ENCODE measurements at places on chromosomes 1 and 21.

DNA sequence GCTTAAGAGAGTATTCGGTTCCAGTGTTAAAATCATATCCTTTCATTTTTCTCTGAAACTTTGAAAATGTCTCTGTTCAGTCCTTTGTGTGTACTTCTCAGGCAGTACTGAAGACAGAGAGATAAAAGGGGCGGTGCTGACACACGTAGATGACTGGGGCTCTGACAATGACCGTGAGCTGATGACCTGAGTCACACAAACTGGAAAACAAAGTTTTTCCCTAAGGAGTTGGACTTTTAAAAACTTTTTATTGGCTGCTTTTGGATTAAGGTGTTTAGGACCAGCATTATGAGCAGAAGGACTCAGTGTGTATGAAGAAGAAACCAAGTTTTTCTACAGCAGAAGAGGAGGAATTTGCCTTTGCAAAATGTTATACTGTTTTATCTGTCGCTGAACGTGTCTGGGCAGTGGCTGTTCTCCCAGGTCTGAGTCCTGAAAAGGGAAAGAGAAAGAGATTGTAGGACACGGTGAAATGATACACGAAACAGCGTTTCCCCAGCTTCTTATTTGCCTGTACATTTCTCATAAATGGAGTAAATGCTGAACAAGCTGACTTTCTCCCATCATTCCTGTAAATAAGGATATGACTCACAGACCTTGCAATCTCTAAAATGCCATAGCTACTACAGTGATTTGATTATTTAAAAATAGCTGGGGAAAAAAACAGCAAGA is 51.5 kb downstream of the MAP3K7CL start:
- no peak for DNase-seq

- DNase-seq: no peak
Measured at GRCh38 chr1:17187051-17187450, 17.9 kb upstream of the PADI1 start.

- no peak for DNase-seq
Measured at GRCh38 chr1:168742386-168742785, 13.4 kb upstream of the DPT start.

DNA sequence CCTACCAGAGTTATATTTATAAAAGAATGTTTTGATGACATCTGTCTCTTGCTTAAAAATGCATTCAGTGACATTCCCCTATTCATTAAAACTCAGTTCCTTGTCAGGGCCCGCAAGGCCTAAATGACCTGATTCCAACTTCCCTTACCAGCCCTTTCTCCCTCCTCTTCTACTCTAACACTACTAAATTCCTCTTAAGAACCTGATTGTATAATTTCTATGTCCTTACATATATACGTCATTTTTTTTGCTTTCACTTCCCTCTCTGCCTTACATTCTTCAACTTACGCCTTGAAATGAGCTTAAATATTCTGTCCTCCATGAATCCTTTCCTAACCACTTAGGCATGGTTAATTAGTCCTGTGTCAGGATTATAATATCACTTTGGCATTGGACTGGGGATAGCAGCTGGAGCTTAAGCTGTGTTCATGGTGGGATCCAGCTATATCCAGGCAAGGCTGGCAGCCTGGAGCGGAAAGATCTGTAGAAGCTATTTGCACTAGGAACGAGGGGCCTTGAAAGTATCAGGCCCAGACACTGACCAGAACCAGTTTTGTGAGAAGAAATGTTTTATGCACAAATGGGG is 360.2 kb upstream of the PTBP2 start:
- no peak for DNase-seq

DNA sequence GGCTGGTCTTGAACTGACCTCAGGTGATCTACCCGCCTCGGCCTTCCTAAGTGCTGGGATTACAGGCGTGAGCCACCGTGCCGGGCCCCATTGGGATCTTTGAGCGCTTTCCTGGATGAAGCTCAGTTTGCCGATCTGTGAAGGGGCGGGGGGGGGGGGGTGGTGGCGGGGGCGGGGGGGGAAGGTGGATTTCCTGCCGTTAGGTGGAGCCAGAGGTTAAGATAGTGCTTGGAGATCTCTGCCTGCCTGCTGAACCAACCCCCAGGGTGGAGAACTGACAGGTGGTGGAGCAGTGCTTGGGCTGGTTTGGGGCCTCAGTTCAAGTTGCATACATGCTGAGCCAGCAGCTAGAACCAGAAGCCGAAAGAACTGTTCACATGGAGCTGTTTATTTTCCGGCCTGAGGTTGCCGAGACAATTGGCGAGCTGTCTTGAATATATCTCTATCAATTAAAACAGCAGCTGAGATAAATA is 1.7 kb downstream of the TMCC2 start:
- no peak for DNase-seq

GRCh38 chr1:226978432-226979114 is 38.5 kb downstream of the COQ8A start:
- no peak for DNase-seq

GRCh38 chr1:31768939-31769704 is 5.0 kb upstream of the ADGRB2 start:
- DNase-seq: no peak

DNA sequence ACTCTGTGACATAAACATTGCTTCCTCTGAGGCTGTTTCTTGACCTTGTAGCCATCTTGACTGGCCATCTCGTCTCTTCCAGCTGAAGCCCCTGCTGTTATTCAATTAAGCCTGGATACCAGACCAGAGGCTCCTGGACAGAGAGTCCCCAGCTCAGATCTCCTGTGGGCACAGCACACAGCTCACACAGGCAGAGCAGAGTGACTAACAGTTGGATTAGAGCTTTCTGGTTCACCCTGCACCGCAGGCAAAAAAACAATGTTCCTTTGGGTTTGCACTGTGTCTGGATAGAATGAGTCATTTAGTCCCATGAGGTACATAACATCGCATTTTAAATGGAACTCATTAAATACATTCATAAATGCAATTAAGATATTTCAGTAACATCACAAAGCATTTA is 33.4 kb upstream of the USH2A start:
- no peak for DNase-seq

GRCh38 chr1:40462956-40463590 is 12.8 kb downstream of the ZFP69B start:
- DNase-seq: no peak

- no peak for DNase-seq
Measured at GRCh38 chr21:31623664-31624063, 35.8 kb upstream of the SOD1 start.

DNA sequence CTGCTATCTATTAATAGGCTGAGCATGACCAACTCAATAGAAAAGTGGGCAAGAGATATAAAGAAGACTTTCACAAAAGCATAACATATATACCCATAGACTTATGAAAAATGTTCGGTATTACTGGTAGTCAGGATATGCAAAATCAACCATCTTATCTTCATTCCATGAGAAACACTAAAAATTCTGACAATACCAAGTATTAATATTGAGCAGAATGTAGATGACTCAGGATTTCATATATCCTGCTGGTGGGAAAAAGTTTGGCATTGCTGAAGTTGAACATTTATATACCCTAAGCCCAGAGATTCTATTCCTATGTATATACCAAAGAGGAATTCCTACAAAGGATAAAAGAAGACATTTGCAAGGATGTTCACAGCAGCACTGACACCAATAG is 138.3 kb downstream of the CLEC20A start:
- DNase-seq: no peak

DNA sequence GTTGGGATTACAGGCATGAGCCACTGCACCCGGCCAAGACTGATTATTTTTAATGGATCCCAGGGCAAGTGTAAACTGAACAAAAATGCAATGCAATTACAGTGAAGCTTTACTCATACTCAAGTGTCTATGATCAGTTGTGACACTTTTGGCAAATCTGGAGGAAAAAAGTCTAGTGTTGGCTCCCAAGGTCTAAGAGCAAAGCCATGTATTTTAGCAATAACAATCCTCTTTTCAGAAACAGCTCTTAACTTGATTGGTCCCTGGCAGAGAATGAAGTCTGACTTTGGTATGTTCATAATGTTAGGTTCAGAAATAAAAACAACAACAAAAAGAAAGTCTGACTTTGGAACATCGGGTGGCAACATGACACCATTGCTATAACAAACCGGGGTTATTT is 40.2 kb upstream of the C1orf53 start:
- no peak for DNase-seq

- no peak for DNase-seq
Measured at GRCh38 chr1:86478416-86479156, 9.9 kb downstream of the CLCA1 start.

DNA sequence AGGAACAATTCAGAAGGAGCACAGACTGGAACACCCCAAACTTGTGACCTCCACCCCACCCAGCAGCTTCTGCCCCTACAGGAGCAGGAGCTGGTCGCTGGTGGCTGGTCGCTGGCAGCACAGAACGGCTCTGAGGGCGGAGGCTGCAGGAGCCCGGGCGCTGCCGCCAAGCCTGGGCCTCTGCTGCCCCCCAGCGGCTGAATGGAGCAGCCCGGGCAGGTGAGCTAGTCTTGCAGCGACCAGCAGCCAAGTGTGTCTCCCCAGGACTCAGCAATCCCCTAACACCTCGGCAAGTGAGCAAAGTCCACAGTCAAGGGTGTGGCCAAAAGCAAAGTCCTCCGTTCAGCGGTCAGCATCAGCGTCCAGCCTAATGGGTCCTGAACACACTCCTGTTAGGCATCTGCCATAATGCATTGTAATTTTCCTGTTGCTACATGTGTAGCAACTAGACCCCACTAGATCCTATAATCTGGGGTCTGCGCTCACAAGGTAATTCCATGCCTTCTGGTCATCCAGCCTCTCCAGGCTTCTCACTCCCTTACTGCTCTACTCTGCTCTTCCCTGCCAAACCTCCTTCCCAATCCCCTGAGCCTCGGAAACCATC is 12.1 kb upstream of the GJB5 start:
- DNase-seq: peak; percentile 74

DNA sequence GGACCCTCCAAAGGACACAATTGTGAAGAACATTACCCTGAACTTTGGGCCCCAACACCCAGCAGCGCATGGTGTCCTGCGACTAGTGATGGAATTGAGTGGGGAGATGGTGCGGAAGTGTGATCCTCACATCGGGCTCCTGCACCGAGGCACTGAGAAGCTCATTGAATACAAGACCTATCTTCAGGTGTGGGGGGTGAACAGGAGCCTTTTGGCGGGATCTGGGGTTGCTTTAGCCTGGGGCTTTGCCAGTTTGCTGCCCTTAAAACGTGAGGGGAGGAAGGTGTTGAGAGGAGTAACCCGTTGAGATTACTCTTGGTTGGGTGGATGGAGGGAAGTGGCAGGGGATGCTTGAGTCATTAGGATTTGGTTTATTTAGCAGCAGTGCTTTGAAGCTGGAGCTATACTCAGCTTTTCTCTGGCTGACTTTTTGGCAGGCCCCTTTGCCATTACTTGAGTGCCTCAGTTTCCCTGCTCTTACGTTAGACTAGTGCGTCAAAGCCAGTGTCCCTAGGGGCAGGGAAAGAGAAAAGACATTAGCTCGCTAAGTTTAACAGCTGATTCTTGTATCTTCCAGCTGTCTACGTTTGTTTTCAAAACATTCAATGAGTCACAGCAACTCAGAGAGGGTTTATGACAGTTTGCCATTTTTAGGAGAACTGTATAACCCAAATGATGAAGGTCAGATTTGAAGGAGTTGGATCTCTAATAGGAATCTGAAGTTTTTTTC is 4.4 kb downstream of the NDUFS2 start:
- no peak for DNase-seq

GRCh38 chr1:151504252-151504651 is 6.9 kb upstream of the CGN start:
- no peak for DNase-seq

GRCh38 chr1:174534789-174535188 is 87.0 kb downstream of the GPR52 start:
- no peak for DNase-seq

GRCh38 chr21:42840411-42841155 is 38.8 kb downstream of the WDR4 start:
- no peak for DNase-seq

DNA sequence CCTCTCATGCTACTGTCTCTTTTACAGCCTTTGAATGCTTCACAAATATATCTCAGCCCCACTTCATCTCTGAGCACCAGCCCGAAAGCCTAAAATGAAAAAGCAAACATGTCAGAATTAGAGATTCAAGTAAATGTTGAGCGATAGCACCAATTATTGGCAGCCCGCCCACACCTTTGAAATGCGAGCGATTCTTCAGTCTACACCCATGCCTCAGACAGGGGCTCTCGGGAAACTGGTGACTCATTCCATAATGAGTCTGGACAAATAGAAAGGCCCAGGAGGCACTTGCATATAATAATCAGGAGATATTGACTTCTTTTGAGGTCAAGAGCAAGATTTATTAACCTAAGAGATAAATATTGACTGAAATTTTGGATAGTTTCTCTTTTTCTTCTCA is 487.3 kb upstream of the PTBP2 start:
- DNase-seq: no peak

GRCh38 chr1:55696181-55696754 is 481.1 kb upstream of the USP24 start:
- DNase-seq: no peak

- peak; percentile 35 for DNase-seq
Measured at GRCh38 chr1:64268653-64269557, 65.5 kb downstream of the UBE2U start.

DNA sequence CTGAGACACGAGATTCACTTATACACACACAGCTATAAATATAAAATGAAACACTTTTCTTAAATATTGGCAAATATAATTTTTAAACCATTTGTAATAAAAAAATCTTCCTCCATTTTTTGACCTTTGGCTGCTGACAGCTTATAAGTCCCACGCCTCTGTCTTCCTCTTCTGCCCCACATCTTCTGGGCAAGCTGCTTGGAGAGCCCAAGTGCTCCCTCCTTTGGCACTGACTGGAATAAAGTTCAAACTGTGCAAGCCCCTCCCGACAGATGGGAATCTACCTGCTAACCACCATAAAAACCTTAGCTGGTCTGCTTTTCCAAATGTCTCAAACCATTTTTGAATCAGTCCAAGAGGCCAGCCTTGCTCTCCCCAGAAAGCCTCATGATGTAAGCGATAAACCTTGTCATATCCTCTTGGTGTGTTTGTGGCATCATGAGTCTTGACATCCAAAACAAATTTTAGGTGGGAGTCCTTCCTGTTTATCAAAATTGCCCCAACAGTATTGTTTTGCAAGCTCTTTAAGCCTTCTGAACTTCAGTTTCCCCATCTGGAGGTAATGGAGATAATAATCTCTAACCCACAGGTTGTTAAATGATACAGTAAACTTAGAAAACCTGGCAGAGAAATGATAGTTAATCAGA is 99.8 kb downstream of the SNX7 start:
- DNase-seq: no peak

DNA sequence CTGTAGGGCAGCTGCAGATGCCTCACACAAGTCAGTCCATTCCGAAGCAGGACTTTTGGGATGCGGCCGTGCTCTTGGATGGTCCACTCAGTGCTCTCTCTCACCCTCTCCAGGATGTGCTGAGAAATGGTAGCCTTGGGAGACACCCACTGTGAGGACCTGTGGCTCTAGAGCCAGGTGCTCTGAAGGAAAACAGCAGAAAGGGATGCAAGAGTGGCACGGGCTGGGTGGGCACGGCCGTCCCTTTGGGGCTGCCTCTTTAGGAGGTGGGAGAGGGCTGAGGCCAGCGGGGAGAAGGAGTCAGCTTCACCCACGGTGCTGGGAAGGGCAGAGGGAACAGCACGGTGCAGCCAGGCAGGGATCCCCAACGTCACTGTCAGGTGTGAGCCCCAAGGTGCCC is 106.1 kb downstream of the RIPK4 start:
- no peak for DNase-seq

Data from stimulated activated CD4-positive, alpha-beta T cell treated with anti-CD3 and anti-CD28 coated beads, Interleukin-1b, Interleukin-23, amount 100 ng/mL, for 24 hours (primary cell).